ENCODE measurements at places on chromosomes 4 and X.

- no peak overlapping the region for H3K4me3 ChIP-seq
- no peaks in the 10 kb centered on the region for H3K36me3 ChIP-seq
Observed at GRCh38 chr4:158018221-158018830, 154.5 kb downstream of the GASK1B start.

- H3K27ac ChIP-seq: peak overlapping the region; percentile 75
- no peak for DNase-seq
- H3K4me3 ChIP-seq: no peak overlapping the region
- no peaks in the 10 kb centered on the region for H3K27me3 ChIP-seq
Observed at GRCh38 chr4:38601244-38601915, 62.6 kb upstream of the KLF3 start.

- no peaks in the 10 kb centered on the region for H3K36me3 ChIP-seq
- no peak overlapping the region for H3K4me3 ChIP-seq
- no peaks in the 10 kb centered on the region for H3K27me3 ChIP-seq
- H3K4me1 ChIP-seq: no peaks in the 10 kb centered on the region
- no peak for DNase-seq
Observed at GRCh38 chr4:93532234-93532633, 296.3 kb upstream of the ATOH1 start.

GRCh38 chrX:110914281-110914680, 118.7 kb upstream of the CHRDL1 start:
- no peak overlapping the region for H3K27ac ChIP-seq
- no peak for DNase-seq
- H3K36me3 ChIP-seq: no peaks in the 10 kb centered on the region
- H3K27me3 ChIP-seq: peaks cover 6% of the 10 kb centered on the region

DNA sequence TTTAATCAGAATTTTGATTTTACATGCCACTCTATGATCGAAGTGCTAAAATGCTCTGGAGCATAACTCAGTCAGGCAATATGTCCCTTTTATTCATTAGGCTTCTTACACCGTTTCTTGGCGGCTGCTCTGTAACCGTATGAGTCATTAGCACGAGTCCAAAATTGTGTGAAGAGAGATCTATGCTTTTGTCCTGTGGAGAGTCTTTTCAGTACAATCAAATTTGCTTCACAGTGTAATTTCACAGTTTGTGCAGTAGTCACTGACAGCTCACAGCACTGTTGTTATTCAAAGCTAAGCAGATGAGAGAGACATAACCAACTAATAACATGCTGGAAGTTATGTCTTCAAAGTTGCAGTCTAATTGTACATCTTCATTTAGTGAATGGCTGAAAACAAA, 167.8 kb downstream of the PCDH10 start:
- no peak overlapping the region for H3K27ac ChIP-seq
- H3K4me1 ChIP-seq: no peaks in the 10 kb centered on the region

DNA sequence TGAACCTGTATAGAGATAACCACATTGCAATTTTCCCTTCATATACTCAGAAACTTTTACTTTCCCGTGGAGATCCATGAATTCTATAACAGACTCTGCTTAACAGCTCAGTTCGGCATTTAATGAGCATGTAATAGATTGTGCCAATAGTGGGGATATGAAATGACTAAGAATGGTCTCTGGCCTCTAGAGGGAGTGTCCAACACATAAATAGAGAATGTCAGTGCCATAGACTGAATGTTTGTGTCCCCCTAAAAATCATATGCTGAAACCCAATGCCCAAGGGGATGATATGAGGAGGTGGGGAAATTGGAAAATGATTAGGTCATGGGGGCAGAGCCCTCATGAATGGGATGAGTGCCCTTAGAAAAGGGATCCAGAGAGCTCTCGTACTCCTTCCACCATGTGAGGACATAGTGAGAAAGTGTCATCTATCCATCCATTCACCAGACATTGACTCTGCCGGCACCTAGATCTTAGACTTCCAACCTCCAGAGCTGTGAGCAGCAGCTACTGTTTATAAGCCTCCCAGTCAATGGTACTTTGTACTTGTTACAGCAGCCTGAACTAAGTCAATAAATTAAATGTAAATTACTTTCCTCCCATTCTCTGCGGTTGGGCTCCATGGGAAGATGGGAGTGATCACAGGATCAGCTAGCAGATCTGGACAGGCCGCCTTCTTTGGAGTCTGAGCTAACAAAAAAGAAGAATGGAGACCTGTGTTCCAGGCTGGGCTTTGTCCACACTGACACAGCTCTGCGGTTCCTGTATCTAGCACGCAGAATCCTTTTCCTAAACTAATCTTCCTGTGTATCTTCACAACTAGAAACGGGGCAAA, 28.1 kb upstream of the HPSE start:
- no peak overlapping the region for H3K4me3 ChIP-seq
- no peak overlapping the region for H3K27ac ChIP-seq
- H3K27me3 ChIP-seq: no peaks in the 10 kb centered on the region
- H3K4me1 ChIP-seq: no peaks in the 10 kb centered on the region
- no peak for DNase-seq

- H3K27me3 ChIP-seq: no peaks in the 10 kb centered on the region
- peaks cover 4% of the 10 kb centered on the region for H3K36me3 ChIP-seq
- peaks cover 7% of the 10 kb centered on the region for H3K4me1 ChIP-seq
- DNase-seq: peak; percentile 24
- no peak overlapping the region for H3K27ac ChIP-seq
Observed at GRCh38 chr4:94595880-94596483, 144.2 kb downstream of the PDLIM5 start.

Data from immature natural killer cell (primary cell).